Suprapubic skin (tissue), 4 donors: ENCODE measurements at places on chromosomes 12 and 14. TPM values are rescaled to one million over a fixed set of nuclear protein-coding genes. Genes with fewer than 3 reads are reported as not detected.

GRCh38 chr14:20631023-20631879 lies 10.2 kb downstream of the OR6S1 start:
- DNase-seq, result no peak

The MORN3 gene
- total RNA-seq, result 3.6 TPM

DNA sequence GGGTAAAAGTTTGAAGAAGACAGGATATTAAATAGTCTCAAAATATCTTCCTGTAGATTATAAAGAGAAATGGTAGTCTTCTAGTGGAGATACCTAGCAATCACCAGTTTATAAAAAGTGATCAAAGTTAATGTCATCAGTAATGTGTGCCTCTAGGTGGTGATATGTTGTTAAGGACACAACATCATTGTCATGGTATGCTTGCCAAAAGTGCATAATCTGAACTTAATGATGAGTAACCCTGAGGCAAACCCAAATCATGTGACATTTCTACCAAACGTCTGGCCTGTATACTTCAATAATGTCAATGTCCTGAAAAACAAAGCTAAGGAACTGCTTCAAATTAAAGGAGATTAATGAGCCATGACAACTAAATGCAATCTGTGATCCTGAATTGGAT lies 214.7 kb downstream of the PHLDA1 start:
- DNase-seq, result no peak

The HIF1A gene
- 92.9 TPM for total RNA-seq

DNA sequence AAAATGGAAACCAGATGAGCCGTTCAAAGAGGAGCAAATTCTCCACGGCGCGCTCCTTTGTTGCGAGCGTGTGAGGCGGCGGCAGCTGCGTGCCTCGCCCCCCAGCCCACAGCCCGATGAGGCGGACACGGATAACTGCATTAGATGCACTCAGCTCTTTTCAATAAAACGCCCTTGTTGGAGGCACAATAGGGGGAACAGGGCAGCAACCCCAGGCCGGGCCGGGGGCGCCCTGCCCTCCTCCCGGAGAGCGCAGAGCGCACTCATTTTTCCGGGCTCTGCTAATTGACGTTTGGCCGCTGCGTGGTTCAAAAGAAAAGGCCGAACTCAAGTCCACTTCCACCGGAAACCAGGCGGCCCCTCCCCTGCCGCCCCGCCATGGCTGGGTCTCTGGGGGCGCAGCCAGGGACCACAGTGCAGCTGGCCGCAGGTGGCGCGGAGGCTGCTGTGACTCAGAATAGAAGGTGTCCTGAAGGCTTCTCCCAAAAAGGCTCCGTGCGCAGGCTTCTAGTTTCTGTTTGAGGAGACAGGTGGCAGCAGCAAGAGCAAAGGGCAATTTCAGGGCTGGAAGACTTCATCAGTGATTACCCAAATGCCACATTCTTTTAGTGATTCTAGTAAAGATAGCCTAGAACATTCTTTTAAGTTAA lies 29.0 kb upstream of the SMOC1 start:
- DNase-seq, result no peak

- no peak for DNase-seq
These were observed 110.9 kb downstream of the PAH start for GRCh38 chr12:102806110-102806509.
